ENCODE measurements at places on chromosomes 6 and 20. TPM values are rescaled to one million over a fixed set of nuclear protein-coding genes. Genes with fewer than 3 reads are reported as not detected.

DNA sequence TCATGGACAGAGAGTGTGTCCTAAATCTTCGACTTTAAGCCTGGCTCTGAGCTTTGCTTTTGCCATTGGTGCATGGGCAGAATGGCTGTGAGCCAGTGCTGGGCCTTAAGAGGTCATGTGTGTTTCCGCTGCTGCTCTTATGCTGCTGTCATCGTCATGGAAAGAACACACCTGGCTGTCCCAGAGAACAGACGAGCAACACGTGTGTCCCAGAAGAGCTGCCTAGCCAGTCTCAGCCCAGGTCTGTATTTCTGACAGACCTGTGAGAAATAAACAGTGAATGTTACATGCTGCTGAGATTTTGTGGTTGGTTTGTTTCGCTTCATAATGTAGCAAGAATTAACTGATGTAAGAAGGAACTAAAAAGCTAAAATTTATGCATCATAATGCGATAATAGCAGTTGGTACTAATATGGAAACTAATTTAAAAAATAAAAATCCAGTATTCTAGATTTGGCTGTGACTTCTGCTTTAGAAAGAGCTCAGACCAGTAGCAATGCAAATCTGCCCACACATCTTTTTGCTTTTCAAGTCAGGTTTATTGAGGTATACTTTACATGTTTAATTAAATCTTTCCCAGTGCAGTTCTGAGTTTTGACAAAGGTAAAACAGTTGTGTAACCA is 11.5 kb upstream of the SCP2D1 start:
- H3K27me3 ChIP-seq = no peaks in the 10 kb centered on the region
- no peak overlapping the region for H3K4me3 ChIP-seq
- no peak overlapping the region for H3K27ac ChIP-seq
- no peak for DNase-seq
- H3K36me3 ChIP-seq = no peaks in the 10 kb centered on the region

GRCh38 chr6:14912226-14912625 is 333.6 kb upstream of the JARID2 start:
- DNase-seq = no peak
- H3K27me3 ChIP-seq = no peaks in the 10 kb centered on the region
- no peak overlapping the region for H3K27ac ChIP-seq
- H3K4me3 ChIP-seq = no peak overlapping the region
- no peaks in the 10 kb centered on the region for H3K4me1 ChIP-seq
- H3K36me3 ChIP-seq = no peaks in the 10 kb centered on the region

DNA sequence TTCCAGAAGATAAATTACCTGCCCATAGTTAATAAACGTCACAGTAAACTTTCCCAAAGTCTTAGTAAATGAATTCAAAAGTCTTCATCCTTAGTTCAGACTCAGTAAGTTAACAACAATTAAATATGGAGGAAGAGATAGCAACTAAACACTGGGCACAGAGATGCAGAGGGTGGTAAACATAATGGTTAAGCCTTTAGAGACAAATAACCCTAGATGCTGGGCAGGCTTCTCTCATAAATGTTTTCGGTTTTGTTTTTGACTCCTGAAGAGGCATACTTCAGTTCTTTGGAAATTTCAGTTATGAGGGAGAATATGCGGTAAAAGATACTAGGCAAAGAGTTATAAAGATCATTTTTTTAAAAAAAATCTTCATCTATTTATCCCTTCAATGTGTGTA is 369.8 kb downstream of the FRK start:
- no peak overlapping the region for H3K27ac ChIP-seq
- H3K4me1 ChIP-seq = no peaks in the 10 kb centered on the region
- DNase-seq = no peak
- H3K27me3 ChIP-seq = no peaks in the 10 kb centered on the region
- H3K36me3 ChIP-seq = no peaks in the 10 kb centered on the region
- H3K4me3 ChIP-seq = no peak overlapping the region

DNA sequence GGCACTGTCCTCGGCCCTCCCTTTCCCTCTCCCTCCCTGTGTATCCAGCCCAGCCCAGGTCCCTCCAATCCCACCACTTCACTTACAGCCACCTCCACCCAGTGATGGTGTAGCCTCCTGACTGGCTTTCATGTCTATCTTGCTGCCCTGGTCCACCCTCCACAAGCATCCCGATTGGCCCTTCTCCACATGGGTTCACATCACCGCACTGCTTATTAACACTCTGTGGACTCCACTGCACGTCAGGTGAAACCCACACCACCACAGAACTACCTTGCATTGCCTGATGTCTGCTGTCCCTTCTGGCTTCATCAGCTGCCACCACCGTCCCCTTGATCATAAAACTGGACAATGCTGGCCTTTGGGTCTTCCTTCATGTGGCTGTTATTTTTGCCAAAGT is 220.4 kb upstream of the ARID1B start:
- H3K27ac ChIP-seq = no peak overlapping the region
- no peaks in the 10 kb centered on the region for H3K27me3 ChIP-seq
- no peak overlapping the region for H3K4me3 ChIP-seq
- no peak for DNase-seq

DNA sequence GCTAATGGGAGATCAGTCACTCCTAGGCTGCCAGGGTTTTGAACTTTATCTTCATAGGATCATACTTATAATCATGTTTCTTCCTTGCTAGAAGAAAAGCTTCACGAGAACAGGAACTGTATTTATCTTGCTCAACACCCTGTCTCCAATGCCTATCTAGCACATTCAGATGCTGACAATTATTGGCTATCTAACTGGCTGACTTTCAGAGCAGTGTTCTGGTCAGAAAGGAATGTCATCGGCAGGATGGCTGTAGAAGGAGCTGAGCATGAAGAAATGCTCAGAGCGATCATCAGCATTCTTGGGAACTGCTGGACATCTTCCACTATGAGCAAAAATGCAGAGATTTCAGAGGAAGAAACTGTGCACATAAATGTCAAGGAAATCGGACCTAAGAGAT is 628.0 kb upstream of the NRSN1 start:
- no peak overlapping the region for H3K27ac ChIP-seq
- H3K4me3 ChIP-seq = no peak overlapping the region
- no peaks in the 10 kb centered on the region for H3K4me1 ChIP-seq

DNA sequence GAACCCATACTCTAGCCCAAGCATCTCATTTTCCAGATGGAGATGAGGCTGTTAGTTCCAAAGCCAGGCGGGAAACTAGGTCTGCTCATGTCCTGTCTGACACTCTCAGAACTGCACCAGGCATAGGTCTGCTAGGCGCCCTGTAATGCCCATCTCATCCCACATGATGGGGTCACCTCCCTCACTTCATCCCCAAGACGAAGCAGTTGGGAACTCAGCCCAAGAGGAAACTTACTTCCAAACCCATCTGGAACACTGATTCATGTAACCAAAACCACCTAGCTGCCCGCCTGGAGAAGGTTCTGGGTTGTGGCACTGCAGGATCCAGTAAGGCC is 119.4 kb upstream of the PRND start:
- H3K27ac ChIP-seq = no peak overlapping the region
- peaks cover 39% of the 10 kb centered on the region for H3K27me3 ChIP-seq
- DNase-seq = no peak
- H3K36me3 ChIP-seq = no peaks in the 10 kb centered on the region
- no peak overlapping the region for H3K4me3 ChIP-seq

DNA sequence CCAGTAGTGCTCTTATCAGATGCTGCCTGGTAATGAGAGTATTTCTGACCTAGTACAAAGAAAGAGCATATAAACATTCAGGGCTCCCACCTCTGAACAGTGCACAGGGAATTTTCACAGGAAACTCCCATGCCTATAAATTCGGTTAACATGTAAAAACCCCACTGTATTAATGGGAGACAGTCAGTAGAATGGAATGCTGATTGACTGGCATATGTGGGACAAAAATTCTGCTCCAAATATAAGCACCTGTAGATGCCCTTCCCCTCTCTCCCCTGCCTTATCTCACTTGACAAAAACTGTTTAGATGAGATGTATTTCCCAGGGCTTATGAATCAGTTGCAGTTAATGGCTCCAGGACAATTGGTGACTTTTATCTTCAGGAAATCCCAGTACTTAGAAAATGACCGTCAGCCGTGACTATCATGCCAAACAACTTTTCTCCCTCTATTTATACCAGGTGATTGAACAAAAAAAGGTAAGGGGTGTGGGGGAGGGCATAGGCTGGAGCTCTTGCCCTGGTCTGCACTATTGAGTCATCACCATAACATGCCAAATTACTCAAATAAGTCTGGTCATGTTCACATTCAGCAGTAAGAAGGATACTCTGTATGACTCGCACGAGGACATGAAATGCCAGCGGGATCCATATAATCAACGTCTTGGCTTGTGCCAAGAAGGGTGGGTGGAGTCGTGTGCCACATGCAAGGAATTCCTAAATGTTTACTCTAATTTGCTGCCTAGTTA is 176.4 kb upstream of the BMP2 start:
- H3K27me3 ChIP-seq = no peaks in the 10 kb centered on the region
- no peak overlapping the region for H3K27ac ChIP-seq
- H3K4me1 ChIP-seq = no peaks in the 10 kb centered on the region

GRCh38 chr20:8153281-8153908 is 21.3 kb downstream of the PLCB1 start:
- DNase-seq = no peak
- H3K27ac ChIP-seq = no peak overlapping the region
- peaks cover 50% of the 10 kb centered on the region for H3K4me1 ChIP-seq
- no peak overlapping the region for H3K4me3 ChIP-seq
- H3K27me3 ChIP-seq = no peaks in the 10 kb centered on the region

GRCh38 chr6:80530103-80530502 is 423.6 kb downstream of the BCKDHB start:
- H3K4me3 ChIP-seq = no peak overlapping the region
- H3K4me1 ChIP-seq = peaks cover 26% of the 10 kb centered on the region
- no peaks in the 10 kb centered on the region for H3K27me3 ChIP-seq
- no peak for DNase-seq
- H3K27ac ChIP-seq = no peak overlapping the region

DNA sequence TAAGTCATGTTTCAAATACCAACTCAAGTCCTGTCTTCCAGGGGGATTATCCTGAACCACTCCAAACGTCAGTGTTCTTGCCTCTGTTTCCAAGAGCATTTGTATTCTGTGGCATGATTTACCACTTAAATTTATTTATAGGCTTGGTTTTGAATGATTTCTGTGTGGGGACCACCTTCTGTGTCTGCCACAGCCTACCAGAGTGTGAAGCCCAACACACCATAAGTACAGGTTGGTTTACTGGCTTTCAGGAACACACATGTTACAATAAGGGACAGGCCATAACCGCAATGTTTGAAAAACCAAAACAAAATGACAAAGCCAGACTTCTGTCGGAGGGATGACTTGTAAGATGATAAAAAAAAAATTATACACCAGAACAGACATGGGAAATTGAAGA is 56.5 kb upstream of the MAP3K7 start:
- H3K27ac ChIP-seq = no peak overlapping the region
- H3K4me1 ChIP-seq = no peaks in the 10 kb centered on the region
- H3K27me3 ChIP-seq = no peaks in the 10 kb centered on the region

GRCh38 chr6:82363428-82364086 is at the start of gene TPBG:
Gene TPBG, plus strand, starts transcription at chr6:82363817. Its CDS starts 1,145 bp downstream, at chr6:82364962.
- no peak within 1 kb of the TSS for H3K27ac ChIP-seq
- H3K4me1 ChIP-seq = peaks cover 5% of the 10 kb centered on the region
- H3K4me3 ChIP-seq = peak within 1 kb of the TSS; percentile 51
- peak; percentile 27 for DNase-seq
- H3K27me3 ChIP-seq = no peaks in the 10 kb centered on the region

DNA sequence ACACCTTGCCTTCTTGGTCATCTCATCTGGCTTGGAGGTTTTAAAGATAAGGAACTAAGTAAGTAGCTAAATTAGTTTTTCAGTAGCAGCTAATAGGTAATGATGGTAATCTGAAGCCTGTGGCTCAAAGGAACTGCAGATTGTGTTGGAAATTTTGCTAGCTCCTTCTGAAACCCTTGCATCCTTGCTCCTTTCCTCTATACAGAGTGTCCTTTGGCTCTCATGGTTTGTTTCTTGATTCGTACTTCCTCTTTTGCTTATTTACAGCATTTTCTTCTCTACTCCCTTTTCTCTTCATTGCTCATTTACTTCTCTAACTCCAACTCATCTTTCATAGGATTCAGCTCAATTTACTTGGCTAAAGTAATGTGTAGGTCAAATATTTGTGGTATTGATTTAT is 19.0 kb downstream of the LRRC1 start:
- H3K4me3 ChIP-seq = no peak overlapping the region
- H3K36me3 ChIP-seq = 0 out of 2 replicates have a peak, but pooled peaks cover 1% of the 10 kb centered on the region
- H3K27me3 ChIP-seq = no peaks in the 10 kb centered on the region
- no peak overlapping the region for H3K27ac ChIP-seq

- H3K27ac ChIP-seq = no peak overlapping the region
- no peaks in the 10 kb centered on the region for H3K4me1 ChIP-seq
Observed at GRCh38 chr20:17228624-17229061, 1.8 kb downstream of the PCSK2 start.

DNA sequence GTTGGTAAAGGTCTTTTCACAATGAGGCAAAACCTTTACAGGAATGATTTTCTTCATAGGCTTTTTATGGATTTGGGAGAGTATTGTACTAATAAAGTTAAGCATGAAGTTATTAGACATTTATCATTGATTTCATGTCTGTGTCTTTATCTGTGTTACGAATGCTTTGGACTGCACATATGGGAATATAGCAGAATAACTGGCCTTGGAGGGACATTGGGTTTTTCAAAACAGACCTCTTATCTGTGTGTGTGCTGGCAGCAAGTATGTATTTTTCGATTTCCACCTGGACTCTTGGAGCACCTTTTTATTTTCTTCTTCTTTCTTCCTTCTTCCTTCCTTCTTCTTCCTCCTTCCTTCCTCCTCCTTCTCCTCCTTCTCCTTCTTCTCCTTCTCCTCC is 74.6 kb downstream of the CDKAL1 start:
- no peak overlapping the region for H3K4me3 ChIP-seq
- H3K27me3 ChIP-seq = no peaks in the 10 kb centered on the region
- no peak for DNase-seq
- H3K27ac ChIP-seq = no peak overlapping the region
- no peaks in the 10 kb centered on the region for H3K36me3 ChIP-seq

The DYNLT2 gene
- 2.1 TPM for polyA plus RNA-seq

The ETV7 gene
- not detected for polyA plus RNA-seq

The RAB44 gene
- polyA plus RNA-seq = not detected

The HLA-DRB5 gene
- not detected for polyA plus RNA-seq

The SH3BGRL2 gene
- 9.1 TPM for polyA plus RNA-seq

The ATRN gene
- polyA plus RNA-seq = 81.1 TPM

The NKAIN2 gene
- not detected for polyA plus RNA-seq

The SLC22A1 gene
- 0.82 TPM for polyA plus RNA-seq

The EFCAB8 gene
- not detected for polyA plus RNA-seq
